ENCODE measurements at places on chromosomes 1 and 21.
A peak's percentile ranks its signal among the peaks of the same experiment; 100 is the strongest.

- no peak for DNase-seq
Observed at GRCh38 chr1:157356601-157357000, 195.7 kb downstream of the FCRL5 start.

DNA sequence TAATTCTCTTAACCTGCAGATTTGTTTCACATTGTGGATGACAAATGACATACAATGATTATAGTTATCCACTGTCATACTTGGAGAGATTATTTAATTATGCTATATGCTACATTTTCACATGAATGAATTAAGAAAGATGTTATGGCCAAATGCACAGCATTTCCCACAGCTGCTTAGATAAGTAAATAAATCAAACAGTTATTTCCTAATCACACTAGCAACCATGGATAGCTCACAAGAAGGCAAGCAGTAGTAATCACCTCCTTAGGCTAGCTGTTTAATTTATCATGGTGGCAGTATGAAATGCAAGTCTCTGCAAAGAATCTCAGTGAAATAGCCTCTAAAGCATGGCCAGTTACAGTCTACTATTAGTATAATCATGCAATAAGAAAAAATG lies 1581.5 kb downstream of the NCAM2 start:
- no peak for DNase-seq

- DNase-seq = no peak
Observed at GRCh38 chr1:183303901-183304300, 114.3 kb downstream of the NMNAT2 start.

DNA sequence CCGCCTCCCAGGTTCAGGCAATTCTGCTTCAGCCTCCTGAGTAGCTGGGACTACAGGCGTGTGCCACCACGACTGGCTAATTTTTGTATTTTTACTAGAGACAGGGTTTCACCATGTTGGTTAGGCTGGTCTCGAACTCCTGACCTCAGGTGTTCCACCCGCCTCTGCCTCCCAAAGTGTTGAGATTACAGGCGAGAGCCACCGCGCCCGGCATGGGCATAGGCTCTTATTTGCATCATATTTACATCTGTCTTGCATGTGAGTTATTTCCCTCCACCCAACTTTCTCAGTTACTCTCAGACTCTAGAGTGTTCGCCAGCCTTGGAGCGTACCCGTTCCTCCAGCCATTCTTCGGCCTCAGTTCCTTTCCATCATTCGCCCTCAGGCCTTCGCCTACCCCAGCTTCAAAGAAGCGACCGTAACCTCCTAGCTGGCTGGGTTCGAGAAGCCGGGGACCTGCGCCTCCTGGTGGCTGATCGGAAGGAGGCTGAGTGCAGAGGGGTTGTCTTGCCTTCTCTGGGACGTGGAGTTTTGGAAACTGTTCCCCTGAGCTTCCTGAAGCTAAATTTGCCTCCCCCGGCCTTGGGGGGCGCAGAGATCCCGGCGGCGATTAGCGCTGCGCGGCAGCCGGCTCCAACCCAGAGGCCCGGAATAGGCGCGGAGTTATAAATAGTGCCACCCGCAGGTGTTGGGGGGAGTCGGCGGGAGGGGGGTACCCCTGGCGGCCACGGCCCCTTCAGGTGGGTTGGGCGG lies 3.6 kb upstream of the ZBTB7B start:
- DNase-seq = peak; percentile 85

DNA sequence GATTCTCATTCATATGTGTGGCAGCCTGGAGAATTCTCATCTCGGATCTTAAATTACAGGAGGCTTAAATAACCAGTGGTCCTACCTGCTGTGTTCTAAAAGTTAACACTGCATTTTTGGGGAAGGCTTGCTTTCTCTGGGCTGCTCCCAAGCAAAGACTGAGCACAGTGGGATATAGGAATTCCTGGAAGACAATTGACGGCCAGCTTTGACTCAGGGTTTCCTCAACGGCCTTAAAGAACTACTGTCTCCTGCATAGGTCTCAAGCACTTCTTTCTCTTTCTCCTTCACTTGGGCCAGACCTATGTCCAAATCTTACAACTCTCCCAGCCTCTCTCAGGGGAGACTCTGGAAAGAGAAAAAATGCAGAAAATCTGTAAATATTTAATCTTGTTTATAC lies 1.0 kb upstream of the KRTAP13-3 start:
- no peak for DNase-seq

- DNase-seq = no peak
Observed at GRCh38 chr1:65177457-65177856, 29.5 kb downstream of the AK4 start.

GRCh38 chr21:45363921-45364467 lies 41.0 kb upstream of the COL18A1 start:
- DNase-seq = peak; percentile 92

GRCh38 chr1:100075773-100076172 lies 57.0 kb downstream of the SASS6 start:
- no peak for DNase-seq

- no peak for DNase-seq
Observed at GRCh38 chr1:208393826-208394225, 149.6 kb upstream of the PLXNA2 start.

GRCh38 chr1:160208557-160209320 lies 3.6 kb downstream of the PEA15 start:
- DNase-seq = no peak

DNA sequence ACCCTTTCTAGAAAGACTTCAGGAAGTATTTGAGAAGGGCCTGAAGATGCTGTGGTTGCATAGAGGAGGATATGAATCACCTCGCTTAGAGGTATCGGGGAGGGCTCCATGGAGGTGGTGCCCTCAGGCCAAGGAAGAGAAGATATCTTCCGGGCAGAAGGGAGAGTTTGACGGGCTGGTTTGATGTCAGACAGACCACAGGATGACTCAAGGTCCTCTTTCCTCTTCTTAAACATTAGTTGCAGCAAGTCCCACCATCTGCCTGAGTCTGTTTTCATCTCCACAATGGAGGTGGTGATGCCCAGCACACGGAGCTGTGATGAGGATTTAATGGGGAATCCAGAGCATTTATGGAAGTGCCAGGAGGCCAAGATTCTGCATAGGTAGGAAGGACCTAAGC lies 25.1 kb upstream of the RUNX3 start:
- no peak for DNase-seq

- no peak for DNase-seq
Observed at GRCh38 chr1:169574336-169574735, 11.9 kb downstream of the F5 start.

DNA sequence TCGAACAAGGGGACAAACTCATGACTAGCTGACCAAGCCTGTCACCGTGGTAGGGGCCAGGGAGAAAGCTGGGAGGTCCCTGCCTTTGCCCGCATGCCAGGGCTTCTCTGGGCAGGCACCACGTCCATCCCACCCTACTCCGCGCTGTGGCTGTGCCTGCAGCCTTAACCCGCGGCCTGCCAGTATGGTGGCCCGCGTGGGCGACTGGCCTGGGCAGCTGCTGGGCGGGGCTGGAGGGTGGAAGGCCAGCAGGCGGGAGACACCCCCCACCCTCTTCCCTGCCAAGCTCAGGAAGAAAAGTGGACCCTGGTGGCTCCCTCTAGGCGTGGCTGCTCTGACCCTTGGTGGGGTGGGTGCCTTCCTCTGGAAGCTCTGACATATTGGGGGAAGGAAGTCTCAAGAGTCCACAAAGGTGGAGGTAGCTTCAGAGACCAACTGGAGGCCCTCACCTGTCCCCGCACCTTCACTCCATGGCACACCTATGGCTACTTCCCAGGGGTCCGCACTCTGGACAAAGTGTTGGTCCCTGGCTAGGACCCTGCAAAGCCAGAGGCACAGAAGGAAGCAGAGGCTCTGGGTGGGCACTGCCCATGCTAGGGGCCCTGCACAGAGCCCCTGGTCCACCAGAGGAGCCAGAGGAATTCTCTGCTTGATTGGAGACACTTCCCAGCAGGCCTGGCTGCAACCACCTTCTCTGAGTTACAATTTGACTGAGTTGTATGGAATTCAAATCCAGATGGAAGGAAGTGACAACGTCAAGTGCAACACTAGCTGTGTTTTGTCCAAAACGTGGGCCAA lies 3.3 kb upstream of the SKI start:
- peak; percentile 28 for DNase-seq

- no peak for DNase-seq
Observed at GRCh38 chr1:35570589-35571137, 2.5 kb upstream of the TFAP2E start.

- DNase-seq = no peak
Observed at GRCh38 chr1:89286549-89287180, 14.0 kb upstream of the GBP5 start.
